ENCODE measurements at places on chromosomes 3 and 15.
A peak's percentile ranks its signal among the peaks of the same experiment; 100 is the strongest.

DNA sequence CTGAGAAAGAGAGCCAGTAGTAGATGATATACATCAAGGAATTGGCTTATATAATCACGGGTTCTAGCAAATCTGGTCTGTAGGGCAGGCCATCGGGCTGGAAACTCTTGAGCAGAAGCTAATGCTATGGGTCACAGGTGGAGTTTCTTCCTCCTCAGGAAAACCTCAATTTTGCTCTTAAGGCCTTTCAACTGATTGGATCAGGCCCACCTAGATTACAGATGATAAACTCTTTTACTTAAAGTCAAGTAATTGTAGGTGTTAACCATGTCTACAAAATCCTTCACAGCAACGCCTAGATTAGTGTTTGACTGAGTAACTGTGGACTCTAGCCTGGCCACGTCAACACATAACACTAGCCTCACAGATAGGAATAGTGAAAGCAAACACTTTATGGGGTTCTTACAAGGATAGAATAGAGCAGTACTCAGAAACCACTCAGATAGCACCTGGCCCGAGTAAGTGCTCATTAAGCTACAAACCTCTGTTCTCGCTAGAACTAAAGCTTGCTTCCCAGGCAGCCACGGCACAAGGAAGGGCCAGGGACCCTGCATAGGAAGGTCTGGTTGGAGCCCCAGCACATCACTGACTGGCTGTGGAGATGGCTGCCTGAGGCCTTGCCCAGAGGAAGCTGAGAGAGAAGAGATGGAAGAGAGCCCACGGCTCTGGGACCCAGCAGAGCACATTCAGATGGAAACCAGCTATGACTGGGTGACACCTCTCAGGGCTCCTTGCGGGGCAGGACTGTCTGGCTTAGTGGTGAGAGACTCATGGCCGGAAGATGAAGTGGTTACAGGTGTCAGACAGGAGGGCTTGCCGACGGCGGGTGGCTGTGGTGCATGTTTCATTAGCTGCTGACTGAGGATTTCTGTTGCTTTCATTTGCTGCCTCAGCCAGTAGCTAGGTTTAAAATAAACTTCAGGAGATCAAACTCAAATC lies 202.5 kb upstream of the TLE3 start:
- no peak for DNase-seq

GRCh38 chr3:17032407-17033034 lies 147.8 kb downstream of the PLCL2 start:
- peak; percentile 49 for DNase-seq

DNA sequence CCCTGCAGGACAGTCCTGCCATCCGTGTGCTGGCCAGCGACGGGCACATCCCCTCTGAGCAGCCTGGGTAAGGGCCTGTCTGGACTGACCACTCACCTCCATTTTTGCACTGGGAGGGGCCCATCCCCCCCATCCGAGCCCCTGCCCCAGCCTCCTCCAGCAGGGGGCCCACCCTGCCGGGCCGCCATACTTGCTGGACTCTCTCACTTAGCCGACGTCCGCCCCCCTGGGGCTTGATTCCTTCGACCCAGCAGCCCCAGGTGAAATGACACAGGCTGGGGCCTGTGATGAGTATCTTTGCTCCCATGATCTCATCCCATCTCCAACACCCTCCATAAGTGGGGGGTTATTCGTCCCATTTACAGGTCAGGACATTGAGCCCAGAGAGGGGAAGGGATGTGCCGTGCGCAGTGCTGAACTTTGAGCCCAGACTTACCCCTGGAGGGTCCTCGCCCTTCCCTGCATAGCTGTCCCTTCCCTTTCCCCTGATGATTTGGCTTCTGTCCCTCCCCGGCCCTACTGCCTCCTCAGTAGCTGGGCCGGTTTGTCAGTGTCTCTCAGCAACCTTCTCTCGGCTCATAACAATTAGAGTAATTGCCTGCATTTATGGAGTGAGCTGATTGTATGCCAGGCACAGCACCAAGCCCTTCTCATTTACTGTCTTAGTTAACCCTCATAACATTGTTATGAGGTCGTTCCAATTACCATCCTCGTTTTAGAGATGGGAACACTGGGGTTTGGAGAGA lies 4.2 kb downstream of the LMAN1L start:
- no peak for DNase-seq

- DNase-seq = no peak
Observed at GRCh38 chr3:52210550-52211046, 12.6 kb downstream of the ALAS1 start.

DNA sequence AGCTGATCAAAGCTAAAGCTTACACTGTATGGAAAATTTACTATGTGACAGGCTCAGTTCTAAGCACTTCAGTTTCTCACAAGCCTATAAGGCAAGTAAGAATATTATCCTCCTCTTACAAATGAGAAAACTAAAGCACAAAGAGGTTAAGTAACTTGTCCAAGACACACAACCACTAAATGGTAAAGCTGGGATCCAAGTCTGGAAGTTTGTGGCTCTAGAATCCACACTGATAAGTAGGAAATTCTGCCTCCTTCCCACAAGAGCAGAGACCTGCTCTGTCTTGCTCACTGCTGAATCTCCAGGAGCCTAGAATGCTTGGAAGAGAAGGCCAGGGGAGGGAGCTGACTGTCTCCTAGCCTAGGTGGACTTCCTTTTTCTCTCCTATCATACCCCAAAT lies 60.6 kb downstream of the MAGI1 start:
- no peak for DNase-seq

- DNase-seq = no peak
Observed at GRCh38 chr3:104642827-104643226, 723.9 kb upstream of the ALCAM start.

DNA sequence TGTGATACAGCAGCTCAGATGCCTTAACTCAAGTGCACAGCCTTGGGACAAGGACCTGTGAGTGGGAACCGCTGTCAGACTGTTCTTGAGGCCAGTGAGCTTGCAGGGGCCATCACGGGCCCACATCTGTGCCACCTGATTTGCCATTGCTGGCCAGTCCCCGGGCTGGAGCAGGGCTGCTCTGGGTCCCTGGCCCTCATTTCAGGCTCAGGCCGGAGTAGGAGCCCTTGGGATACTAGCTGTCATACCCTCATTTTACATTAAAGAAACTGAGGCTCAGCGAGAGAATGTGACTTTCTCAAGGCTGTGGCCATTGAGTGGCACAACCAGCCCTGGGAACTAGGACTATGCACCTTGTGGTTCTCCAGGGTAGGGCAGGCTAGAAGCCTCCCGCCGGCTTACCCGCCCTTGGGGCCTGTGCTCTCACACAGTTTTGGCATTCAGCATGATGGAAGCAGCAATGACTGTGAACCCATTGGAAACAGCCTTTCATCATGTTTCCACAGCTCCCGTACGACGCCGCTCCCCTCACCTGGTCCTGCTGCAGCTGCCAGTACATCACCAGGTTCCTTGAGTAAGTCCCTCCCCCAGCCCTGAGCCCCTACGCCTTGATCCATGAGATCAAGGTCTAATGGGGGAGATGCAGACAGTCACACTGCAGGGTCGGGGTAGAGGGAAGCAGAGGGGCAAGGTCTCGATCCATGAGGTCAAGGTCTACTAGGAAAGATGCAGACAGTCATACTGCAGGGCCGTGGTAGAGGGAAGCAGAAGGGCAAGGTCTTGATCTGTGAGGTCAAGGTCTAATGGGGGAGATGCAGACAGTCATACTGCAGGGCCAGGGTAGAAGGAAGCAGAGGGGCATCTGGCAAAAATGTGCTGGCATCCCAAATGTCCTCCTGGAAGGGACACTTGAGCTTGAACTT lies 42.2 kb downstream of the GOLGA6L10 start:
- DNase-seq = no peak

GRCh38 chr3:120449251-120449650 lies 1.5 kb downstream of the FSTL1 start:
- DNase-seq = no peak

GRCh38 chr3:19541284-19541683 lies 392.7 kb downstream of the EFHB start:
- DNase-seq = no peak

- no peak for DNase-seq
Observed at GRCh38 chr3:37386627-37387230, 212.3 kb upstream of the LRRFIP2 start.

DNA sequence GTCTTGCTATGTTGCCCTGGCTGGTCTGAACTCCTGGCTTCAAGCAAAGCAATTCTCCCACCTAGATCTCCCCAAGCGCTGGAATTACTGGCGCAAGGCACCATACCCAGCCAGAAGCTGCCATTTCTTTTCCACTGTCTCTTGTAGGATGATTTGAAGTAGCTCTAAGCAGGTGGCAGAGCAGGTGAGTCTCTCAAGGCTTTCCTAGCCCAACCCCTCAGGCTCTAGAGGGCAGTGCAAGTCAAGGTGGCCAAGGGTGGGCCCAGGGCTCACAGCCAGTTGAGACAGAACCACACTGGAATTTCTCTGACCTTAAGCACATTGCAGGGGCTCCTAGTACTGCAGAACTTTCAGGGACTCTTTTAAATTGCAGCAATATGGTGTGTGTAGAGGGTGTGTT lies 15.6 kb upstream of the DAG1 start:
- peak; percentile 50 for DNase-seq

DNA sequence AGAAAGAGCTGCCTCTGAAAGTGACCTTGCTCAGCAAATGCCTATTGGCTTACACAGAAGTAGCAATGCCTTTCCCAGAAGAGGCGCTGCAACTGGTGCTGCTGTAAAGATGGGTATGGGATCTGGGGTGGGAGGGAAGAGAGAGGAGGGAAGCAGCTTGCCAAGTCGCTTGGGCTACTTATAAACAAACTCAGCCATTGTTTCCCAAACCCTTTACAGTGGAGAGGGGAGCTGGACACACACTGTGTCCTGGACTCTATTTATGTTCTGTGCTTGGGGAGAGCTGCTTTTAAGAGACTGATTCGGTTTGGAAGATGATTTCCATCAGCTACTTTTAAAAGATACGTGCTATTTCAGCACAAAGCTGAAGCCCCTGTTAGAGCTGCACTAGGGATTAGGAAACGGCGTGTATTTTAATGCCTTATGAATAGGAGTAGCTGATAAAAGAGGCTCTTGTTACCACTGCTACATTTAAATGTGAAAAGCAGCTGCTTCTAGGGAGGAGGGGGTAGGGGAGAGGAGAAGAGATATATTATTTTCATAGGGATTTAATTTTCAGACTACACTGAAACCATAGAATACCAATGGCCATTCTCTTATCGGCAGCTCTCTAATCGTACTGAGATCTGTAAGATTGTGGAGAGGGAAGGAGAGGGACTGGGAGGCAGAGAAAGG lies 440.6 kb downstream of the MCTP2 start:
- DNase-seq = no peak

DNA sequence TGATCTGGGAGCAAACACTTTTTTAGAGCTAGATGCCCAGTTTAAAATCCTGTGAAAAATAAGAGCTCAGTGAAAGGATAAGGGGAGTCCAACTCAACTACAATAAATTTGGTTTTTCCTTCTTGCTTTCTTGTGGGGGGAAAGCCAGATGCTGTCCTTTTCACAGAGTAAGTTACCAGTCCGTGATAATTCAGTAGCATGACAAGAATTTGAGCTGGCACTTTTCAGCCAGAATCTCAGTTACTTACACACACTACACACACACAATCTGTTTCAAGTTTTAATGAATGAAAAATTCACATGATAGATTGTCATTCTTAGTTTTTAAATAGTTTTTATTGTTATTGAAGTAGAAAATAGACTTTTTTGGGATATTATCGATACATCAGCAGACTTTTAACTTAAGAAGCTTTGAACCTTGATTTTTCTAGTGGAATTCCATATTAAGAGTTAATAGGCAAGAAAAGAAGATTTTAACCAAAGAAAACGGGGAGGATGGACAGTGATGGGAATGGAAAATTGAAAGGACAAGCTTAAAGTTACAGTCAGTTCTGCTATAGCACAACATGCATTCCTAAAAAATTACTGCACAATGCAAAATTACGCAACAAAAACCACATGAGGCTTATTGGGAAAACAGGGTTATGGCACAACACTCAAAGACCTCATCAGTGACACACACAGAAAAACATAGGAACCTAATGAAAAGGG lies 47.0 kb downstream of the PSMD6 start:
- DNase-seq = no peak

DNA sequence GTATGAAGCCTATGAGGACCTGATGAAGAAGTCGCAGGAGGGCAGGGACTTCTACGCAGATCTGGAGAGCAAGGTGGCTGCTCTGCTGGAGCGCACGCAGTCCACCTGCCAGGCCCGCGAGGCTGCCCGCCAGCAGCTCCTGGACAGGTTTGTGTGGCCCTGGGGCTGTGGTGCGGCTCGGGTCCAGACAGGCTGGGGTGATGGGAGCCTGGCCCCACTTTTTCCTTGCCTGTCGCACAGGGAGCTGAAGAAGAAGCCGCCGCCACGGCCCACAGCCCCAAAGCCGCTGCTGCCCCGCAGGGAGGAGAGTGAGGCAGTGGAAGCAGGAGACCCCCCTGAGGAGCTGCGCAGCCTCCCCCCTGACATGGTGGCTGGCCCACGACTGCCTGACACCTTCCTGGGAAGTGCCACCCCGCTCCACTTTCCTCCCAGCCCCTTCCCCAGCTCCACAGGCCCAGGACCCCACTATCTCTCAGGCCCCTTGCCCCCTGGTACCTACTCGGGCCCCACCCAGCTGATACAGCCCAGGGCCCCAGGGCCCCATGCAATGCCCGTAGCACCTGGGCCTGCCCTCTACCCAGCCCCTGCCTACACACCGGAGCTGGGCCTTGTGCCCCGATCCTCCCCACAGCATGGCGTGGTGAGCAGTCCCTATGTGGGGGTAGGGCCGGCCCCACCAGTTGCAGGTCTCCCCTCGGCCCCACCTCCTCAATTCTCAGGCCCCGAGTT lies 29.0 kb downstream of the PTPN23 start:
- peak; percentile 35 for DNase-seq

DNA sequence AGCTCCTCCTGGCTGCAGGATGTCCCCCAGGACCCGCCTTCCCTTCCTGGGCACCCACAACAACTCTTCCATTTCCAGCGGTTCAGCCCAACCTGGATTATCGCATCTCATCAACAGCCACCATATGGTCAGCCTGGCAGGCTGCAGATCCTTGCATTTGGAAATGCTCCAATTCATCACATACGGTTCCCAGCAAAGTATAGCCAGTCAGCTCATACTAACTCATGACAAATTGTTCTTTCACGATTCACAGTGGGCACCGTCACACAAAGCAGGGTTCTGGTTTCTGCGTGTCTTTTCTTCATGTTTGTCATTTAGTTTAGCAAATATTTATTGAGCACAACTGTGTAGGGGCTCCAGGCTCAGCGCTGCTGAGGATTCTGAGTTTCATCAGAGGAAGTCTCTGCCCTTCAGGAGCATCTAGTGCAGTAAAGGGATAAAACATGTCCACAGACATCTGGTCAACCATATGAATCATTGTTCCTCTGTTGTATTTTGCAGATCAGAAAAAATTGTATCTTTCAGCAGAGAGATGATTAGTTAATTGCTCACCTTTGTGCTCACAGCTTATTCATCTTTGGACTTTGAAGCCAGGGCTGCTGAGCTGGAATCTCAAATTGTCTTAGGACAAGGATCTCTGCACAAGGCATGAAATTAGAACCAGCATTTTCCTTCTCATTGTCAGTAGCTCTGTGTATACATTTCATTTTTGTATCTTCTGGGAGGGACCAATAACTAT lies 125.1 kb downstream of the GABRG3 start:
- peak; percentile 84 for DNase-seq

- no peak for DNase-seq
Observed at GRCh38 chr3:135007607-135008006, 212.5 kb downstream of the EPHB1 start.

Measured in D341Med (cell line).